DMS79 treated with DMSO at 0.1 percent for 48 hours (cell line): ENCODE measurements at places on chromosomes 3 and 15.

DNA sequence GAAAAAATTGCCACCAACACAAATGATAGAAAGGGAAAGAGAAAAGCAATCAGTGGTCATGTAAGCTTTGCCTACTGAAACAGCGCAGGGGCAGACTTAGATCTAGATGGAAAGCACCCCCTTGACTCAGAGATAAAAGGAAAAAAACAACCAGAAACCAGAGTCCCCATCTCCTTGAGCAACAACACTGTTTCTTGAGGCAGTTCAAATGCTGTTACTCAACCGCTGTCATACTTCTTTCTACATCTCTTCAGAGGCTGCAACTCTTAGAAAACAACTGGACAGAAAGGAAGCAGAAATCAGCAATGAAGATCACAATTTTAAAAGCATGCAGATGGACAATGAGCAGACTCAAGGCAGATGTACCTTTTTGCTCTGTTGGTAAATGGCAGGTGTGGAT, 36.5 kb downstream of the FSIP1 start:
- no peak for DNase-seq

- no peak for DNase-seq
These were observed 27.3 kb upstream of the ABI3BP start for GRCh38 chr3:101020351-101021015.

DNA sequence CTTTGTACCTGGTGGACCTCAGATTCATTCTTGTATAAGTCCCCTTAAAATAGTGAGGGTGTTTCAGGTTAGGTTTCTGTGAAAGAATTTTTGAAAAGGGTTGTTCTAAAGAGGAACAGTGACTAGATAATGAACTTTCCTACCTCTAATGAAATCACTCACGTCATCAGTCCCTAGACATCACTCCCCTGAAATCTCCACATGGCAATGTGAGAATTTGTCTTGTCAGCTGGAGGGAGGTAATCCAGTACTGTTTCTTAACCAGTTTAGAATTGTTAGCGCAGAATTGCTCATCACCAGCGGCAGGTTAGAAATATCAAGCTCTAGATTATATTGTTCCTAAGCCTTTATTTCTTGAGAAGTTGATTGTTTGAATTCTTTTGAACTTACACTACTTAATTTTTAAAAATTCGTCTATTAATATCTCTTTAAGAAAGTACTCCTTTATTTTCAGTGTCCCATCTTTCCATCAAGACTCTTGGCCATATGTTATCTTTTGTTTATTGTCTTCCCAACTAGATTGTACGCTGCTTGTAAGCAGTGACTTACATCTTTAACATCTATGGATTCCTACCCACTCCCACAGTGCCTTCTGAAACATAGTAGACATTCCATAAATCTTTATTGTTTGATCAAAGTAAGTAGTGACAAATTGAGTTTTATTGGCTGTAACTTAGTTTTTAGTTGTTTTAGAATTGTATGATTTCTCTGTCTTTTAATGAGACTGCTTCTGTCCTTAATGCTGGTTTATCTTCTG, 52.8 kb downstream of the RASA2 start:
- DNase-seq = no peak

DNA sequence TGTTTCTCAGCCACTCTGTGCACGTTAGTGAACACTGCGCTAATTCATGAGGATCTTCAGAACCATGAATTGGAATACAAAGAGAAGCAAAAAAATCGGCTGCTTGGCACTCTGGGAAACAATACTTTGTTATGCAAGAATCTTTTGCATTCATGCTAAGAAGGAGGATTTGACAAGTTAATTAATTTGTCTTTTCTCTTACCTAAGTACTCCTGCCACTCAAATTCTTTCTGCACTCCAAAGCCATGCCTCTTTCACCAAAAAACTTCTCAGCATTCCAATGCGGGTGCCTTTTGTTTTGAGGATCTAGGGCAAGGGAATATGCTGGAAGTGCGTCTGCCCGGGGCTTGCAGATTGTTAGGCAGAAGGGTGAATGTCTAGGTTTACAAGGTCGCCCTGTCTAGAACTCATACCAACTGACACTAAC, 11.3 kb upstream of the KAT2B start:
- DNase-seq = no peak

DNA sequence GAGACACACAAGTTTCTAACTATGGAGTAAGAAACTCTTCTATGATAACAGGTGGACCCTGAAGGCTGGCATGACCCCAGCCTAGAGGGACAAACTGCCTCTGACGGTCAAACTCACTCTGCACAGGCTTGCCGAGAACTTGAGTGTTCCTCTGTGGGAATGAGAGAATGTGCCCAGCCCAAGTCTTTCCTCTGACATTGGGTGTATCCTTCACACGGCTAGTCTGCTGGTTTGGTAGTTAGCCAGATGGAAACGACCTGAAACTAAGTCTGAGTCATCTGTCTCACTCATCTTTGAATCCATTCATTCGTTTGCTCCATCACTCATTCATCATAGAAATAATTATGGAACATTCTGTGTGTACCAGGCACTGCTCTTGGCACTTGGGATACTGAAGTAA, 198.4 kb downstream of the ATP10A start:
- DNase-seq = no peak

- no peak for DNase-seq
These were observed 44.1 kb upstream of the VILL start for GRCh38 chr3:37946531-37946889.

GRCh38 chr15:66708389-66708788, 6.4 kb downstream of the SMAD6 start:
- DNase-seq = no peak

DNA sequence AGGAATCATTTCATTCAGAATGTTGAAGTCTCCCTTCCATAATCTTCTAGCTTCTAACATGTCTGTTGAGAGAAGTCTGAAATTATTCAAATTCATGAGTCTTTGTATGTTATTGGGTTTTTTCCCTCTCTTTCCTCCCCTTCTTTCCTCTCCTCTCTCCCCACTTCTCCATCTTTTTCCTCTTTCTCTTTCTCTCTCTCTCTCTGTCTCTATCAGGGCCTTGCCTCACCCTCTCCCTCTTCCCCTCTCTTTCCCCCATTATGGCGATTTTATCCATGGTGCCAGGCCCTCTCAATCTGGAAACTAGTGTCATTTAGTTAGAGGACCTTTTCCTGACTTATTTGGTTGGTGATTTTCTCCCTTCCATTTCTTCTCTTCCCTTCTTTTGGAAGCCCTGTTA, 147.3 kb downstream of the SST start:
- no peak for DNase-seq

DNA sequence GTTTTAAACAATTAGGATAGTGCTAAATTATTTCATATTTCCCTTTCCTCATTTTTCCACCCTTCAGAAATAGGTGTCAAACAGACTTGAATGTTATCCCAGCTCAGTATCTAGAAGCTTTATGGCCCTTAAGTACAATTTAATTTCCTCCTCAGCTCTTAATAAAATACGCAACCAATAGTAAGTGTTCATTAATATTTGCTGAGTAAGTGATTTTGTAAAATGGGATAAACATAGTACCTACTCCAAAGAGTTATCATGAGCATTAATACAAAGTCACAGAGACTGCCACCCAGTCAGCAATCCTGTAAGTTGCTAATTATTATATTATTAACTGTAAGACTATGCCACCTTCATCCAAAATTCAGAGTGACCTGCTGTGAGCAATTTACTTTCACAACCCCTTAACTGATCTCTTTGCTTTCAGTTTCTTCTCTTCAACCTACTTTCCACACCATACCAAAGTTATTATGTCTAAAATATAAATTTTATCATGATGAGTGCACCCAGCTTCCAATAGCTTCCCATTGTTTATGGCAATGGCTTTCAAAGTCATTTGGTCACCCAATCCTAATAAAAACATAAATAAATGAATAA, 30.7 kb upstream of the CLDN1 start:
- DNase-seq = no peak

GRCh38 chr15:65095011-65095746, 18.6 kb downstream of the KBTBD13 start:
- DNase-seq = no peak

GRCh38 chr3:184471439-184471838, 90.1 kb upstream of the EPHB3 start:
- no peak for DNase-seq

DNA sequence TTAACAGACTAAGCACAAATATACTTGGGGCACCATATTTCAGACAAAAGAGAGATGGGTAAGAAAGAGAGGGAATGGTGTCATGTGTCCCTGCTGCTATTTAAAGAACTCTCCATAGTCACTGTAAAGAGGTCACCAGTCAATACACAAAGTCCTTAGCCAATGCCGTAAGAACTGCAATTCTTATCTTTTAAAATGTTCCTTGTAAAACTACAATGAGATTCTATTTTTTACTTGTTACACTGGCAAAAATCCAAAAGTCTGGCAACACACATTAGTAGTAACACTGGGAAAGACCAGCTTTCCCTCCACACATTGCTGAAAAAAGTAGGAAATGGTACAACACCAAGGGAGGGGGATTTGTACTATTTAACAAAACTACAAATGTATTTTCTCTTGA, 189.4 kb downstream of the TBC1D5 start:
- no peak for DNase-seq

- no peak for DNase-seq
These were observed 4.3 kb downstream of the PCBP4 start for GRCh38 chr3:51962854-51963530.

DNA sequence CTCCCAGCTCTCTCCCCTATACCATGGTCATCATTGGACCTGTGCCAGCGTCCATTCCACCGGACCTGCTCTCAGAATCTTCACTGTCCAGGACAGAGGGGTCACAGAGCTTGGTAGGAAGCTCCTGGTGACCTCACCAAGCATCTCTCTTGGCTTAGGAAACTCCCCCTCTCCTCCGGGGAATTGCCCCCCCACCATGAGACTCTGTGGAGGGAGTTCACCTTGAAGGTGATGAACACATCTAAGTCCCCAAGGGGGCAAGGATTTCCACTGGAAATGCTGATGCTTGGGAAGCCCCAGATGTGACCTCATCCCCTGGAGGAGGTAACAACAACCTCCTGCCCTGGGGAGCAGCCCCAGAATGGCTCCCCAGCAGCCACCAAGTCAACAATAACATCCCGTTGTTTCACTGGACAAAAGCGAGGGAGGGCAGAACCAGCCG, 3.2 kb downstream of the SEMA7A start:
- DNase-seq = no peak

DNA sequence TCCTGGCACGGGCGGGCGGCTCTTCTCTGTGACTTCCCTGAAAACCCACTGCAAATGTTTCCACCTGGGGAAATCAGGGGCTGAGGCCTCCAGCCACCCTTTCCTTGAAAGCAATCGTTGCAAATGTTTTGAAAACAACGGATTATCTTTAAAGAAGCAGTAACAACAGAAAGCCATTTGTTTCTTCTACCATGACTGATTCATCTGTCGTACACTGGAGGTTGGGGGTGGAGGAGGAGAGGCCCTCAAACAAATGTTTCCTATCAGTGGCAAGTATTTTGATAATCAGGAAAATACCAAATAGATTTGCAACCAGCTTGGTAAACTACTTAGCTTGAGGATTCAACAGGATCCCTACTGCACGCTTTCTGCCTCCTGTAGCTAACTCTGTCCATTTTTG, 114.9 kb downstream of the PDZRN3 start:
- no peak for DNase-seq

DNA sequence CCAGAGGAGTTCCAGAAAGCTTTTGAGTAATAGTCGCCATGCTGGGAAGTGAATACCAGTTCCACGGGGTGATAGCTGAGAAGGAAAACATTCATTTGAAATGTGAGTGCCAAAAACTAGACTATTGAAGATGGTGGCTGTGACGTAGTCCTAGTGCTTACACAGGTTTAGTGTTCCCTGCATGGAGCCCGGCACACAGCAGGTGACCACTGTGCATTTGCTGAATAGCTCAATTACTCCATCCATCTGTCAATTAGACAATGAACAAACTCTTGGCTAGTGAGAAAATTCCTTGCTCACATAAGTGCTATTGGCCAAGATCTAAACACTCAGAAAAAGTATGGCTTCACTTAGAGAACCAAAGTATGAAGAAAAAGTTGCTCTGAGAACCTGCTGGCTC, 448.1 kb upstream of the WNT5A start:
- no peak for DNase-seq

DNA sequence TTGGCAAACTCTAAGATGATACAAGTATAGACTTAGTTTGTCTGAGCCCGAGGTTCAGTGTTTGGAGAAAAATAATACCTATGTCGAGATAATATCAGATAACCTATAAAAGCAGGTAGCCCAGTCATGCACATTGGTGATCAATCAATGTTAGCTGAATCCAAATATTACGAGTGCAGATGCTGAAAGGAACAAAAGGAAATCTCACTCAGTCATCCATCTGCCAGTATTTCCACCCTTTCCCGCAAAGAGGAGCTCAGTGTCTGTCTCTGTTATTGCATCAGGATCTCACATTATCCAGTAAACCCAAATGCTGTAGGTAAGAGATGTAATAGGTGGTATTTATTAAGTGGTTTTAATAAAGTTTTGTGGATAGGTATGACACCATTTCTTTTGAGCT, 251.2 kb upstream of the CTDSPL start:
- no peak for DNase-seq

DNA sequence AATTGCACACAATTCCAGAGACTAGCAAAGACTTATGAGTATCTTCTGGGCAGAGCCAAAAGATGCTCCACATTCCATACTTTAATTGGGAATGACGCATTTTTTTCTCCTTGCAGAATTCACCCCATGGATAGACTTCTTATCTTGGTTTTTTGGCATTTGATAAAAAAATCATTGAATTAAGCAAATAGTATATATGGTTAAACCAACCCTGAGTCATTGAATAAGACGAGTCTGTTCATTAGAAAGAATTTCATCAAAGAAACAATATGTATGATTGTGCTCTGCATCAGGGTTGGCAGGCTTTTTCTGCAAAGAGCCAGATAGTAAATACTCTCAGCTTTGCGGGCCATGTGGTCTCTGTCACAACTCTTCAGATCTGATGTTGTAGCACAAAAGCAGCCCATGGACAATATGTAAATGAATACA, 9.2 kb upstream of the PDZRN3 start:
- DNase-seq = no peak

DNA sequence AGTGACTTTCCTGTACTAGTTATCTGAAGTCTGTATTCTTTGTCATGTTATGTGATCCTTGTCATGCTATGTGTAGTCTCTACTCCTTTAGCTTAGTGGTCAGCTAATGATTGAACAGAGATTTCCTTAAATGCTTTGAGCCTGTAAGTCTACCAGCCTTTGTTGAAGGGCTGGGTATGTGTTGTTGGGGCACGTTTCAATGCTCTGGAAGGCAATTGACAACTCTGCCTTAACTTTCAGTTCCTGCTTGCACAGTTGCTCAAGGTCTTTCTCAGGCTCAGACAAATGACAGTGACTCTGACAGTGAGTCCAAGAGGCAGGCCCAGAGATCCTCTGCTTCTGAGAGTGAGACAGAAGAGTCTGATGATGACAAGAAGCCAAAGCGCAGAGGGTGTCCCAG, 89.3 kb downstream of the CHD2 start:
- no peak for DNase-seq
